ENCODE measurements at places on chromosomes 16 and 17.

- DNase-seq, result no peak
Observed at GRCh38 chr16:28172336-28172735, 39.4 kb downstream of the XPO6 start.

DNA sequence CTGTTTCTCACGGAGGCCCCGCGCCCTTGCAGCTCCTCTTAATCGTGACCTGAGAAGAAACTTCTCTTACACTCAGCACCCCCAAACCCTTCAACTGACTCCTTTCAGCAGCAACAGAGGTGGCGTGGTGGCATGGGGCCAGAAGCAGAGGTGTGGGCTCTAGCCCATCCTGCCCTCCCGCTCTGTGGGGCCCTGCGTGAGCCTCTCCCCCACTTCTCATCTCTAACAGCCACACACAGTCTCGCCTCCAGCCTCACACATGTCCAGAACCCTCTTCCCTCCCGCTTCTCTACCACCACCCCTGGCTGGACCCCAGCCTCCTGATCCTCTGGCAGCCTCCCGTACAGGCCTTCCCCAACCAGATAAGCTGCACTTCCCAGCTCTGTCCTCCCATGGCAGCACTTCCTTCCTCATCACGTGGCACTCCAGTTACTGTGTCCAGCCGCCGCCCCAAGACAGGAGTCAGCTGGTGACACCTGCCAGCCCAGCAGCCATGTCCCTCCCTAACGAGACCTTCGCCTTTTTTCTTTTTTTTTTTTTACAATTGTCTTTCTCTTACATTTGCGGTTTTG lies 30.5 kb downstream of the NSMCE1 start:
- DNase-seq, result peak; percentile 59

GRCh38 chr17:67578142-67578457 lies 139.6 kb upstream of the NOL11 start:
- no peak for DNase-seq

GRCh38 chr16:8858994-8859912 lies 9.6 kb downstream of the CARHSP1 start:
- DNase-seq, result no peak

DNA sequence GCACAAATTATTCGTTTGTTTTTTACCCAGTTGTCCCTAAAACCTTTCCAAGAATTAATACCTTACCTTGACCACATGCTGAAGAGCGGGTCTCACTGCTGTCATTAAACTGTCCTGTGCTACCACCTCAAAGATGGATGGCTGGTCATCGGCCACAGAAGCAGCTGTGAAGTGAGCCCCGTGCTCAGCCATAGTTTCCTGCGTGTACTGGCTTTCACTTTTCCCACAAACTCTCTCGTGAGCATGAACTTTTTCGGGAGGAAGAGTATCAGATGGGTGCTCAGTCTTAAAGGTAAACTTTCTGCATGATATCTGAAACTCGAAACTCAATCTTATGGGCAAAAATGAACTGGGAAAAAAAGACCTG lies 558 bp downstream of the PEX12 start:
- DNase-seq, result peak; percentile 9

DNA sequence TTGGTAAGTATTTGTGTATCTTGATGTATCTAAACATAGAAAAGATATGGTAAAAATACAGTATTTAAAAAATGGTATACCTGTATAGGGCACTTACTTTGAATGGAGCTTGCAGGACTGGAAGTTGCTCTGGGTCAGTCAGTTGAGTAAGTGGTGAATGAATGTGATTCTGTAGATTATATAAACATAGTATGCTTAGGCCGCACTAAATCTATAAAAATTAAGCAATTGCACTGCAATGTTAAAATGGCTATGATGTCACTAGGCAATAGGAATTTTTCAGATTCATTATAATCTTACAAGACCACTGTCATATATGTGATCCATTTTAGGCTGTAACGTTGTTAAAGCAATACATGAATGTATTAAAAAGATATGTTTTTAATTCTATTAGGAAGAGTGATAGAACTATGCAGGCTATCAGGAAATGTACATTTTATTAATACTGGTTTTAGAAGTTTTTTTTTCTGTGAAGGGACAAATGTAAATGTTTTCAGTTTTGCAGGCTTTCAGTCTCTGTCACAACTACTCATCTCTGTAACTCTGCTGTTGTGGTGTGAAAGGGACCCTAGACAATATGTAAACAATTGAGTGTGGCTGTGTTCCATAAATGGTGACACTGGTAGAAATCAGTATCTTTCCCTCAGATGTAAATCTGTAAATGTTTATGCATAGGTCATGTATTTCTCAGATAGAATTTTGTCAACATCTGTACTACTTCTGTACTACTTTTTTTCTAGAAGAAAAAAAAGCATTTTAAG lies 10.5 kb downstream of the CBFB start:
- no peak for DNase-seq

DNA sequence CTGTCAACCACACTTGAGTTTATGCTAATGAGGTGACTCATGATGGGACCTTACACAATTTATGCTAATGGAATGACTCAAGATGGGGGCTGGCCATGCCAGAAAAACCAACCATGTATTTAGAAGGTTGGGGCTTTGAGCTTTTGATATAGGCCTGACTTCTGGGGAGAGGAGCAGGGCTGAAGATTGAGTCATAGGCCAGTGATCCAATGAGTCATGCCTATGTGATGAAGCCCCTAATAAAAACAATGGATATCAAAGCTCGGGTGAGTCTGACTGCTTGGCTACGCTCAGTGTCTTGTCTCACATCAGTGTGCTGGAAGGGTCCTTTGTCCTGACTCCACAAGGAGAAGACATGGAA lies 7.3 kb downstream of the MFSD6L start:
- no peak for DNase-seq

DNA sequence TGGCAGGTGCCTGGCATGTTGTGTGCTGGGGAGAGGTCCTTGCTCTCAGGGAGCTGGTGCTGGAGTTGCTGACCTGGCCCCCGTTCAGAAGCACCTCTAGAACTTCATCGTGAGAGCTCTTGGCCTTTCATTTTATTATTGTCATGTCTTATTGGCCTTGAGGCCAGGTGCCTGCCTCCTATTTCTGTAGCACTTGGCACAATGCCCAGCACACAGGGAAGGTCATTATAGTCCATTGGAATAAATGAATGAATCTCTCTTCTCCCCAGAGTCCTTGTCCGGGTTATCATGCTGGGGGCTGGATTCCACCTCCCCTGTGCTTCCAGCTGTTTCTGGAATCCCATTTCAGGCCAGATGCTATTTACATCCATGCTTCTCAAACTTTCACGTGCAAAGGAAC lies 169.2 kb downstream of the HAPSTR1 start:
- DNase-seq, result no peak

- DNase-seq, result peak; percentile 85
Observed at GRCh38 chr17:40026816-40027613, 11.8 kb downstream of the CSF3 start.

- peak; percentile 89 for DNase-seq
Observed at GRCh38 chr17:40068917-40069750, 6.4 kb downstream of the THRA start.

DNA sequence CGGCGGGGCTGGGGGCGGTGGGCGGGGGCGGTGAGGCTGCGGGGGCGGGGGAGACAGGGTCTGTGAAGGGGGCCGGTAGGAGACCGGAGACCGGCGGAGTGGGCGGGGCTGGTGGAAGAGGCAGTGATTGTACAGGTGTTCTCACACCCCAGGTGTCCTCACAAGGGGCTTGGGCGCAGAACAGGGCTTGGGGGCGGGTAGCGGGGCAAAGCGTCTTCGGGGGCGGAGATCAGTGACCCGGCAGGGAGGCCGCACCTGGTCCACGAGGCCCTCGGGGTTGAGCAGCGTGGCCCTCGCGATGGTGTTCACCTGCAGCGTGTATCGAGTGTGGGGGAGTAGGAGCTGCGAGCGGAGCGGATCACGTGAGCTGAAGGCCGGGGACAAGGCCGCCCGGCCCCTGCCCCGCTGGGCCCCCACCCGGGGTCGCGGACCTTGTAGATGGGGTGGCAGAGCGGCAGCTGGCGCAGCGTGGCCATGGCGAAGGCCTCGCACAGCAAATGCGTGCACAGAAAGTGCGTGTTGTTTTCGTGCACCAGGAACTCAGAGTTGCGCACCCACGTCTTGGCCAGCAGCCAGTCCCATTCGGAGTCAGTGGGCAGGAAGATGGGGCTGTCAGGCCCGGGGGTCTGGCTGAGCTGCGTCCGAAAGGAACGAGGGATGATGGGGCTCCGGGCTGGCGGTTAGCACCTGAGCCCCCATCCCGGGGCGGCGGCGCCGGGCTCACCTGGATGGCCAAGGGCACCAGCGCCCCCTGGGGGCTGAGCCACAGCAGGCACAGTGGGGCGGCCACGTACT lies 8.5 kb downstream of the ALOXE3 start:
- peak; percentile 93 for DNase-seq

DNA sequence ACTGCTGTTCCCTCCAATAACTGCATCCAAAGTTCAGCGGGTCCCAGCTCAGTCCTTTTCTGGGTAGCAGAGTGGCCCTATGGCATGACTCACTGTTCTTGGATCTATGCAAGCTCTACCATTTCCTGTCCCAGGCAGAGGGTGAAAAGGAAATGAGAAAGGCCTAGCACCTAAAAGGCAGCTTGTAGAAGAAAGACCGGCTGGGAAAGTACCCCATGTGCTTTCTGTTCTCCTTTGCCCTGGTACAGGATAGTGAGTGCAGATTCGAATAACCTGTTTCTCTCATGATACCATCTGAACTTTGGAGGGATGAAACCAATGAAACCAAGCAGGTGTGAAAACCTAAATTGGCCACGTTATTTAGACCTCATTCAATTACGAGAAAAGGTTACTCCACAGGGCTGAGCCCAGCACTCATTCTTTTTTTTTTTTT lies 12.7 kb upstream of the HASPIN start:
- DNase-seq, result peak; percentile 73

DNA sequence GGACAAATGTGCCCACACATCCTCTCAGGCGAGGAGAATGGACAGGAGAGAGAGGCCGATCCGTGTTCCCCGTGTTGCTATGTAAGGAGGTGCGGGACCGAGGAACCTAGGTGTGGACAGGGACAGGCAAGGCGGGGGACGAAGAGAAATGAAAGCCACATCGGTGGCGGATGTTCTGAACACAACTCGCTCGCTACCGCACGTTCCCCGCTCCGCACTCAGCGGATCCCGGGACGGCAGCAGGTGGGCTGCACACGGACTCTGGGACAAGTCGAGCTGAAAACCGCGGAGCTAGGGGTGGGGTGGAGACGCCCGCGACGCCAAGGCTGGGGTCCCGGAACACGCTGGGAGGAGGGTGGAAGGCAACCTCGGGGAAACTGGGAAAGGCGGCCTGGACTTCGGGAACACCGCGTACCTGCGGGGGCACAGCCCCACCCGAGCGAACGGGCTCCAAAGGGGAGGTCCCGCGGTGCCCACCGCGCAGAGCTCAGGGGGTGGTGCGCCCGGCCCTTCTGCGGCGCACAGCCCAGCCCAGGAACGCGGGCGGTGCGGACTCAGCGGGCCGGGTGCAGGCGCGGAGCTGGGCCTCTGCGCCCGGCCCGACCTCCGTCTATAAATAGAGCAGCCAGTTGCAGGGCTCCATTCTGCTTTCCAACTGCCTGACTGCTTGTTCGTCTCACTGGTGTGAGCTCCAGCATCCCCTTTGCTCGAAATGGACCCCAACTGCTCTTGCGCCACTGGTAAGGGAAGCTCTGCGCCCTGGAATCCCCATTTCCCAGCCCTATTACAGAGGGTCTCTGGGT lies at the start of gene MT1E:
Gene MT1E, plus strand, starts transcription at position 642 of the 803 bp plus-strand sequence. Its CDS starts 71 bp downstream, at position 713.
- DNase-seq, result peak; percentile 40

- peak; percentile 80 for DNase-seq
Observed at GRCh38 chr17:68462381-68463210, 5.3 kb upstream of the WIPI1 start.

- DNase-seq, result no peak
Observed at GRCh38 chr17:13753771-13754170, 152.0 kb upstream of the HS3ST3A1 start.

DNA sequence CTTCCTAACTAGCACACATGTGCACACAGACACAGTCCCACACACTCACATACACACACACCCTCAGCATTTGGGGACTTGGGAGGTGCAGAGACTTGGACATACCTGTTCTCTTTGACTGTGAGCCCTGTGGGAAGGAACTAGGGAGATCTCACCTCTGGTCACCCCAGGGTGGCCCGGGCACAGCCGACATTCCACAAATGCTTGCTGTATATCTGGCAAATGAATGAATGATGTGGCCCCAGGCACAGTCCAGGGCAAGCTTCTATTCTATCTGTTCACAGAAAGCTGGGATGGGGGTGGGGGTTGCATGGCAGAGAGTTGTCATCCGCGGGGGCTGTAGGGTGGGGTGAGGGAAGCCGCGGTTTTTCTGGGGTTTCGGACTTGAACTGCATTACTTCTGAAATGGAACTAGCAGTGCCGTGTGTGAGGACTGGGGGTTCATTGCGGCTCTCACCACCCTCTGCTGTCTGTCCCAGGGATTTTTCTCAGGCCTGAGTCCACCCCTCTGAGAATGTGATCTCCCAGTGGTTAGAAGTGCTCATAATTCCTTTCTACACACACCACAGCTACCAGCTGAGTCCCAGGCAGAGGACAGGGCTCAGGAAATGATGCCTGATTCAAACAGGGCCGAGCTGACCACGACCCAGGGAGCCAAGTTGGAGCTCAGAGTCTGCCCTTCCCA lies 3.3 kb upstream of the RIPOR1 start:
- DNase-seq, result no peak

DNA sequence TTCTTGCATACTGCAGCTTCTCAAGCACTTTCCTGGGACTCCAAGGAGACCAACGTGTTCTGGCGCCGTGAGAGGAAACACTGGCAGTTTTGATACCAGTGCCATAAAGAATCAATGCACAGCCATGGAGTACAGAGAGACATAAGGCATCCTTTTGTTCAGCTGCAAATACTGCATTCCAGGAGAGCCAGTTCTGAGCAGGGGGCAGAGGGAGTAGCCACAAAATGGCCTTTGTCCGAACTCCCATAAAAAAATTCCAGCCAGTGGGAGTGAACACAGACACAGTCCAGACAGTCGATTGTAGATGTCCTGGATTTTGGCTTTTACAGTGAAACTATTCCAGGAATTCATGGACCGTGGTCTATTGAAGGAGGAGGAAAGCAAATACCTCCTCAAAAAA lies 36.2 kb upstream of the TEKT3 start:
- no peak for DNase-seq

DNA sequence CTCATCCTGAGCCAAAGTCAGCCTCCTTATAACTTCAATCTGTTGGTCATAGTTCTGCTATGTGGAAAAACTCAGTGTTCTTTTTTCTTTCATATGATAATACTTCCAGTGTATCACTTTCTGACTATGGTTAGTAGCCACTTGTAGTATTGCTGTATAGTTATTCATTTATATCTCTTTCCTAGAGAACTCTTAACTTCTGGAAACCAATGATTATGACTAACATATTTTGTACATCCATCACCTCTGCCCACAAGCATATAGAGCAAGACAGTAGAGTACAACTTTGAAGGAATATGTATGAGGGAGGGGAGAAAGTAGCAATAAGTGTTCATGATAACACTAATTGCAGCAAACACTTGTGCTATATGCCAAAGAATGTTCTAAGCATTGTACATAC lies 38.6 kb downstream of the COX10 start:
- DNase-seq, result no peak

DNA sequence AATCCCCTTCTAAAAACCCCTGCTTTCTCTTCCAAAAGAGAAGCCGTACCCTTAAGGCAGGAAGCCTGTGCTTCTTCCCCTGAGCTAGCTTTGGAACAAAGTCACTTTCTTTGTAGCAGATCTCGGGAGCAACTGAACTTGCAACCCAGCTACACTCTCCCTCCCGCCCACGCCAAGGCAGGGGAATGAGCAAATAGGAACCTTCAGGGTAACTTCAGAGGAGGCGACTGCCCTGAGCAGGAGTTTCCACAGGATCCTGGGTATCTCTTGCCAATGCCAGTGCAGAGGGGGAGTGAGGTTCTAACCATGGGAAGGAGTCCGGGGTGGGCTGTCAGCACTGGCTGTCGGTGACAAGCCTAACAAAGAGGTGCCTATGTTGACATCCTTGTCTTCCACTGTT lies 5.9 kb upstream of the PIRT start:
- no peak for DNase-seq

GRCh38 chr17:81329927-81330883 lies 35.1 kb upstream of the SLC38A10 start:
- DNase-seq, result no peak
